ELF-1 (cell line): ENCODE measurements at places on chromosomes 2 and 18.

DNA sequence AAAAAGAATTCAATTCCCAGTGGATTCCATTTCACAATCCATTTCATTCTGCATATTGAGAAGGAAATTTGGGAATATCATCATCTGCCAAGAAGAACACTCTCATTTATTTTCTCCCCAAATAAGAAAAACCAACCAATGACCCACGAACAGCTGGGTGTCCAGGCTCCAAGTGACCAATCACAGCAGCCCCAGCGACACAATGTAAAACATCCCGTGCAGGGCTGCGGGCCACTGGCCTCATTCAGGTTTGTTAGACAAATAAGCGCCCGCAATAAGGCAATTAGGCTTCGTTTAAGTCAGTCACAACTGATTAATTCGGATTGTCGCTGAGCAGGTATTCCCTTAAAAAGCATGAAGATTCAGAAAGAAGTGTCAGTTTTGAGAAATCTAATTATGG is 378.6 kb downstream of the EIPR1 start:
- DNase-seq: no peak

DNA sequence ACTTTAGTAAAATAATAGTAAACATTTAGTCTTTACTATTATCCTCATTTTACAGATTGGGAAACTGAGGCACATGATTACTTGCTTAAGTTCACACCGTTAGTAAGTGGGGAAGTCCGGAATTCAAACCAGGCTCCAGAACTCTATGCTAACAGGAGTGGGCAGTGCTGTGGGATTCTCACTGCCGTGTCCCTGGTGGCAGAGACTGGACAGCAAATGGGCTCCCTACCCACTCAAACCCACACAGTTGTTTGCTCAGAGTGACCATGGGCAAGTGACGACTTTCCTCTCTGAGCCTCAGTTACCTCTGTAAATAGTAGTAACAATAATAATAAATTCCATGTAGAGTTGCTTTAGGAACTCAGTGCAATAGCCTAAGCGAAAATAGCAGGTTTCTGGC is 24.0 kb downstream of the MAIP1 start:
- no peak for DNase-seq

- no peak for DNase-seq
Observed at GRCh38 chr2:235255693-235256092, 238.2 kb upstream of the AGAP1 start.

DNA sequence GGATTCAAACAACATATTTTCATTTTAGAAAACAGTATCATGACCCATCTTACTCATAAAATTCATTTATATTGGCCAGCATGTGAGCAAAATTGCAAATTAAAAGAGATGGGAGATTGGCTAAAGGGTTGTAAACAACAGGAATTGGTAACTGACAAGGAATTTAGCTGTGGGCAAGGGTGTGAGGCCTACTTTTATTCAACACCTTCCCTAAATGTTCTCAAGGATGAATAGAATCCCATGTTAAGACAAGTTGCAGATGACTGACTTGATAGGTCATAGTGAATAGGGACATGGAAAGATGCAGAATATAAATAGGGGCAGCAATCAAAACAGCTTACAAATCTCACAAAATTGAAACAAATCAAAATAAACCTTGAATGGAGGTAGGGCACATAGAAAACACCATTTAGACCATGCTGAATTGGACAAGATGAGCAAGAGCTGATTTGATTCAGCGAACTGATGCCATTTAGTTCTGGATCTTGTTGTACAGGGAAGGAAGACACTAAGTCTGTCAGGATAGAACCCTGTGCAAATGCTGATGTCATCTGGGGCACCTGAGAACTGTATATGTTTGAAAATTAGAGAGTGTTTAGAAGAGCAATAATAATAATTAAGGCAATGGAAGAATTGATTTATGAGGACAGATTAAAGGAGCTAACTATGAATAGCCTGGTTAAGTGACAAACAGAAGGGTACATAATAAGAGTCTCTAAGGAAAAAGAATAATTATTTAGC is 509.7 kb downstream of the ZEB2 start:
- no peak for DNase-seq

DNA sequence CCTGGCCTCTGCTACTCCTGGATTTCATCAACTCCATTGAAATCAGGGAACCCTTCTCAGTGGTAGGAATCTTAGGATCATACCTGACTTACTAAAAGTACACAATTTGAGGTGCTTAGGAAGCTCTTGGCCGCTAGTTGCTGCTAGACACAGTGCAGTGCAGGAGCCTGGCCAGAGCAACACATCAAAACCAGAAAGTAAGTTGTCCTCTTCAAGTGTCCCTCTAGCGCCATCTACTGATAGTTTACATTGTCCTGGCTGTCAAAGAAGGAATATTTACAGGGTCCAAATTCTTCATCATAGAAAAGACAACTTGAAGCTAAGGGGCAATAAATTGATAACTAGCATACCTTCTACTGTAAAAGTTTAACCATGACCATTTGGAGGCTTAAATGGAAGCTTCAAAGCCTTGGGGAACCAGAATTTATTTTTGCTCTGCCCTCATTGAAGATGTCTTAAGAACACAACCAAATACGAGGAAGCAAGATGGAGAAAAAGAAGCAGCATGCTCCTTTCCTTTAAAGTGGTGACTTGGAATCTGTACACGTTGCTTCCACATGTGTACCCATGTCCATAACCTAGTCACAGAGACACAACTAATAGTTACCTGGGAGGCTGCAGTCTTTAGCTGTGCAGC is 889.1 kb upstream of the GCFC2 start:
- peak; percentile 88 for DNase-seq

DNA sequence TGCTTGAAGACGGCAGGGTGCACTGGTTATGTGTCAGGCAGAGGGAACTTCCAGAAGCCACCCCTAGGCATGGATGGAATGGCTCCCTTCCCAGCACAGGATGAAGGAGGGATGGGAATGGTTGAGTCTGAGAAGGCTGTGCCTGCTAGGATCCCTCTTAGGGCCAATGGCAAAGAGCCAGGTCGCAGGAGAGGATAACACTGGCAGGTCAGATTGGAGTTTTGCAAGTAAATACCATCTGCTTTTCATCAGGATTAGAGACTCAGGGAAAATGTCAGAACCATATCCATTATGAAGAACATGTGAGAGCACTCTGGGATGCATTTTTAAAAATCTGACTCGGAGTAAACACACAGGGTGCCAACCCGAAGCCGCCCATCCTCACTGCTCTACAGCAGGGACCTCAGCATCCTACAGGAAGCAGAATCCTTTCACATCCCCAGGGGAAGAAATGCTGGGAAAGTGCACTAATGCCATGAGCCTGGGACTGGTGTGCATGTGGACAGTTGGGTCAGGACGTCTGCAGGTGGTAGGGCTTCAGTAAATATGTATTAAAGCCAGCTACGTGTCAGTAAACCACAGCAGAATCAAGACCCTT is 139.9 kb downstream of the MYT1L start:
- no peak for DNase-seq

- no peak for DNase-seq
Observed at GRCh38 chr18:64528646-64529045, 379.8 kb upstream of the LINC00305 start.
